Stimulated activated CD4-positive, alpha-beta T cell treated with anti-CD3 and anti-CD28 coated beads, TNF-alpha, amount 100 ng/mL, for 4 hours (primary cell): ENCODE measurements at places on chromosomes 7 and 10.

DNA sequence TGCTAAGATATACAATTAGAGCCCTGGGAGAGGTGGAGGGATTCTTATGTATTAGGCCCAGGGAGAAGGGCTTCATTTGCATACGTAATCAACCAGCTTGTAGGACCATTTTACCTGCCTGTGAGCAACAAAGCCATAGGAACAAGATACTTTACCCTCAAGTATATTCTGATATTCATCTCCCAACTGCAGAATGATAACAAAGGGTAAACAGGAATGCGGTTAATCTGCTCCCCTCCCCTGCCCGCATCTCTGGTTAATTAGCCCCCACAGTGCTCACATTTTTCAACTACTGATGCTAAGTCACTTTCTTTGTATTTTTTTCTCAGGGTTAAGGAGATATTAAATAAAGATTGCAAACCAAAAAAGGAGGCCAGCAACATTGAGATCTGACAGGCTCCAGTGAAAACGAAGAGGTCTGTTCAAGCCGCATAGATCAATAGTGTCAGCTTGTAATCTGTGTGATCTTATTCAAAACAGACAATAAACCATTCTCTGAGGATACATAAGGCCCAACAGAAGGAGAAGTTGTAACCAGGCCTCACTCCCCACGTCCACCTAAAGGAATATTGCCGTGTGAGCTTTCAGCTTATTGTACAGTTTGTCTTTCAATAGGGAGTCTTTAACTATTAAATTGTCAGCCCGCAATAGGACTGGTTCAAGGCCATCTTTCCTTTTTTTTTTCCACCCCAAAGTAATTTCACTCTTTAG is 203.4 kb downstream of the RAPGEF5 start:
- DNase-seq, result no peak

DNA sequence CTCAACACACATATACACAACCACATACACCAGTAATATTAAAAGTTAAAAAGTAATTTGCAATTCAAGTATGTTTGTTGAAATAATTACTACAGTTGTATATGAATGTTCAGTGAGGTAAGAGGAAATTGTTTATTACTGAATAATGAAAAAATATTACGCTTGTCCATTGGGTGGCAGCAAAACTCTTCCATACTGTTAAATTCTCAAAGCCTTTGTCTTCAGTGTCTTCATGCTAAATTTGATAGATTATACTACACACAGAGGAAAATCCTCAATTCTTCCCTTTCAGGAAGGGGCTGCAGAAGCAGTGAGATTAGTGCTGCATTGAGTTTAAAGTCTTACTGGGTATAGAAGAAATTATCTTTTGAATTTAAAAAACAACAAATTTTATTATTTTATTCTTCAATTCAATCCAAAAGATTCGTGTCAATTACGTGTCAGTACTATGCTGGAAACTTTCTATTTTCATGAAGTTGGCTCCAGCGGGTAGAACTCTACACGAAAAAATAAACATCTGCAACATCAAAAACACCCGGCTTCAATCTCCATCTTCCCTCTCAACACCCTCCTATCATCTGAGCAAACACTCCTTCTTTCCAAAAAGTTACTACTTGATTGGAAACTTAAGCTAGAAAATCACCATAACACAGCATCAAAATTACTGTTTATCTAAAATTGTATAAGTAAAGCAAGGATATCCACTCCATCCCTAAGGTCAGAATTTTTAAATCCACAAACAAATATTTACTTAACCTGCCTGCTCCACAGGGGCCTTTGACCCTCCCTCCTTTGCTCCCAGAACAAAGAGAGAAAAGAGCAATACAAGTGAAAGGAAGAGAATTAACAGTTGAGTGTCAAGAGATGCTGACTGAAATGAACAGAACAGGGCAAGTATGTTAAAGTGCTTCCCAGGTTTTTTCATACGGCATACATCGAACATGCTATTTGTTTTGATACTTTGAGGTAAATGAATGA is 37.0 kb upstream of the TES start:
- no peak for DNase-seq

DNA sequence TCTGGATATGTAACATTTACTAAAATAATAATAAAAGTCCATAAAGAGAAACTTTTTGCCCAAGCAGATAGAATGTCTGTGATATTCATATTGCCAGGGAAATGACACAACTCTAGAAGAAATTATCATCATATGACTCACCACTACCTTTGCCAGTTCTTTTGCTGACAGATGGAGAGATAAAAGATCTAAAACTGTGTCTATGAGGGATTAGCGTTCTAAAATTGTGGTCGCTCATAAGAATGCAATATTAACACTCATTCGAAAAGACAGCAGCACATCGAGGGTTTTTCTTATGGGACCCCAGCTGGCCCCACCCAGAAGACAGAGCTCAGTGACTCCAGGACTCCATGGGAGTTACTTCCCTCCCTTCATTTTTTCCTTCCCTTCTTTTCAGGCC is 16.6 kb upstream of the LANCL2 start:
- no peak for DNase-seq

DNA sequence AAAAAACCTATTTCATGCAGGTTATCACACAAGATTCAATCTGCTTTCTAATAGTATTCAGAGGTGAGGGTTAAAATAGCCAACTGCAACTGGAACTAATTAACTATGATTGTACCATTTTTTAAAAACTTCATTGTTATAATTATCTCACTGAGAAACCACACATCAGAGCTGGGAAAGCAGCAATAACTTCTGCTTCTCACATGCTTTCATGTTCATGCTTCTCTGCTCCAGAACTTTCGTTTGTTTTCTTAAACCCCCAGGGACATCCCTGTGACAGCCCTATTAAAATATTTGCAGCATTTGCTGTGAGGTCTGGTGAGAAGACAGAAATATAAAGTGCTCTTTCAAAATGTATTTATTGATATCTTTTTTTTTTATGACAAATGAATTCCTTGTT is 389.0 kb upstream of the SORCS1 start:
- no peak for DNase-seq

GRCh38 chr7:44153948-44154335 is 12.8 kb upstream of the MYL7 start:
- DNase-seq, result no peak

DNA sequence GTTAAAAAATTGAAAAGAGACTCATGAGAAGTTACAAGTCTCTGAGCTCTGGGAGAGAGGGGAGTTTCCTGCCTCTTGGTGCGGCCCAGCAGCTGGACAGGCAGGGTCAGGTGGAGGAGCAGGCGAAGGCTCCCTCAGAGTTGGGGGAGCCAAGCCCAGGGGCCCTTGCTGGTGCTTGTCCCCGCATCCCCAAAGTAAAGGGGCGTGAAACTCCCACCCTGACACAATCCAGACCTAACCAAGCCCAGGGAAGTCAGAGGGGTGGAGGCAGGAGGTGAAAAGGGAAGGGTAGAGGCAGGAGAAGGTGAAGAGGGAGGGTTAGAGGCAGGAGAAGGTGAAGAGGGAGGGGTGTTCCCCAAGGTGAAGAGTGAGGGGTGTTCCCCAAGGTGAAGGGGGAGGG is 322.8 kb downstream of the GLRX3 start:
- DNase-seq, result no peak

- DNase-seq, result no peak
Measured at GRCh38 chr10:102675666-102676533, 31.6 kb downstream of the TRIM8 start.

- DNase-seq, result no peak
Measured at GRCh38 chr10:107480781-107481180, 316.3 kb upstream of the SORCS1 start.

- no peak for DNase-seq
Measured at GRCh38 chr7:151439855-151440798, at the start of gene CRYGN. Gene CRYGN, minus strand, starts transcription at chr7:151440141. Its CDS starts 224 bp downstream, at chr7:151439917.

GRCh38 chr10:127009366-127009765 is 104.1 kb downstream of the DOCK1 start:
- no peak for DNase-seq

DNA sequence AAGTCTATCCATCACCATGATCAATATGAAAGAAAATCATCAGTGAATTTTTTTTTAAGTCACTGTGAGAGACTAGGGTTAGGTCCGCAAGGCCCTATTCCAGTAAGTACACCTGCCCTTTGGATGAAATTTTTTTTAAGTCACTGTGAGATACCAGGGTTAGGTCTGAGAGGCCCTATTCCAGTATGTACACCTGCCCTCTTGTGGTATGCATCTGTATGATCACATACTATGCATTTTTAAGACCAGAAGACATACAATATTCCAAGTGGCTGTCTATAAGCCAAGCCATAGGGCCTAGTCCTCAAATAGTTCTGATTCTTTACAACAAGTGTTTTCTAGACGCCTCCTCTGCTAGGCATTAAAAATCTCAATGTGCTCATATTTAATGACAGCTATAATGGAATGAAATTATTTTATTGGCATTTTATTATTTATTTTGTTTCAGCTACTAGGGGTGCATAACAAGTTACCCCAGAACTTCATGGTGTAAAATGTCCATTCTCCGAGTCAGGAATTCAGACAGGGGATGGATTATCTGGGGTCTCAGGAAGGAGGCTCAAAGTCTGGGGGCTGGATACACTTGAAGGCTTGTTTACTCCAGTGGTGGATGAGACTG is 53.1 kb downstream of the TEX36 start:
- no peak for DNase-seq

DNA sequence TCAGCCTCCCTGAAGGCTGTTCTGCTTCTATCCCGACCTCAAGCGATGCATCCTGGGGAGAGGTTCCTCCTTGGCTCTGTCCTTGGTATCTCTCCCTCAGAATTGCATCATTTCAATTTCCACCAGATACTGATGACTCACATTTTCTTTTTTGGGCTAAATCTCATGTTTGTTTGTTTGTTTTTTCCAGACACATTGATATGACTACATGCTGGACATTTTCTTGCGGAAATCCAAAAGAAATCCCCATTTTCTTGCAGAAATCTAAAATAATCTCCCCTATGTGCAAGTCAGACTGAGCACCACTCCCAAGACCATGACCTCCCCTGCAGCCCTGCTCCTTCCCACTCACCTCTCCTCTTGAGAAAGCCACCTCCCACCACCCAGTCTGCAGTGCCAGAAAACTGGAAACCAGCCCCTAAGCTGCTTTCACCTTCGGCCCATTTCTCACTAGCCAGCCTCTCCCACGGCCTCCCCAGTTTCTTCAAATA is 260.2 kb upstream of the PRKCQ start:
- DNase-seq, result no peak

DNA sequence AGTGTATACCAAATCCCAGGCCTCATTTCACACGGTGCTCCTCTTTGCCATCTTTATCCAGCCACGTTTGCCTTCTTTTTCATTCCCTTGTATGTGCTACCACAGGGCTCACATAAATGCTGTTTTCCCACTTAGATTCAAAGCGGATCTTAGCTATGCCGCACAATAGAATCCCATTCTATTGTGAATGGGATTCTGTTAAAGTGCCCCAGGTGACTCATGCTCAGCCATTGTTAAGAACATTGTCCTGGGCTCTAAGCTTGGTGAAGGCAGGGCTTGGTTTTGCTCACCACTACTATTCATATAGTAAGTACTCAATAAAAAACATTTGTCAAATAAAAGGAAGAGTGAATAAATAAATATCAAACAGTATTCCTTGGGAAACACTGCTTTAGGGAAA is 72.3 kb upstream of the PHYHIPL start:
- no peak for DNase-seq

DNA sequence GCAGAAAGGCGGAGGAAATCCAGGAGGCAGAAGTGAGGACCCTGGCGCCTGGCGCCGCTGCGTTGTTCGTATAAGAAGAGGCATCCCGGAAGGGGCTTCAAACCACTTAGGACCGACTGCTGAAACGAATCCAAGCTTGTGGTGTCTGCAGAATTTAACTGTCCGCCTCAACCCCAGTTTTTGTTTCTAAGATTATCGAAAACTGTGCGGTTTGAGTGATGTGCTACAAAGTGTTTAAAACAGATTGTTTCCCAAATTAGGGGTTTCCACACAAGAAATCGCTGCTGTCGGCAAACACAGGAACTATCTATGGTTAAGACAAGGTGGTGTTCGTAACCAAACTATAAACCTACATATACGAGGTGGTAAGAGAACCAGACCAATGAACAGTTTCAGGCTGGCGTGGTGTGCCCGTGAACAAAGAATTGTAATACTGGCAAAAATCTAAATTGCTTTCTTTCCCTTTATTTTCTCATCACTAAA is 835 bp upstream of the DGKI start:
- DNase-seq, result no peak

- DNase-seq, result no peak
Measured at GRCh38 chr7:50145801-50146338, 52.8 kb upstream of the ZPBP start.

- DNase-seq, result no peak
Measured at GRCh38 chr10:124997771-124998623, 56.1 kb downstream of the ZRANB1 start.
